ENCODE measurements at places on chromosomes 6 and 20.

DNA sequence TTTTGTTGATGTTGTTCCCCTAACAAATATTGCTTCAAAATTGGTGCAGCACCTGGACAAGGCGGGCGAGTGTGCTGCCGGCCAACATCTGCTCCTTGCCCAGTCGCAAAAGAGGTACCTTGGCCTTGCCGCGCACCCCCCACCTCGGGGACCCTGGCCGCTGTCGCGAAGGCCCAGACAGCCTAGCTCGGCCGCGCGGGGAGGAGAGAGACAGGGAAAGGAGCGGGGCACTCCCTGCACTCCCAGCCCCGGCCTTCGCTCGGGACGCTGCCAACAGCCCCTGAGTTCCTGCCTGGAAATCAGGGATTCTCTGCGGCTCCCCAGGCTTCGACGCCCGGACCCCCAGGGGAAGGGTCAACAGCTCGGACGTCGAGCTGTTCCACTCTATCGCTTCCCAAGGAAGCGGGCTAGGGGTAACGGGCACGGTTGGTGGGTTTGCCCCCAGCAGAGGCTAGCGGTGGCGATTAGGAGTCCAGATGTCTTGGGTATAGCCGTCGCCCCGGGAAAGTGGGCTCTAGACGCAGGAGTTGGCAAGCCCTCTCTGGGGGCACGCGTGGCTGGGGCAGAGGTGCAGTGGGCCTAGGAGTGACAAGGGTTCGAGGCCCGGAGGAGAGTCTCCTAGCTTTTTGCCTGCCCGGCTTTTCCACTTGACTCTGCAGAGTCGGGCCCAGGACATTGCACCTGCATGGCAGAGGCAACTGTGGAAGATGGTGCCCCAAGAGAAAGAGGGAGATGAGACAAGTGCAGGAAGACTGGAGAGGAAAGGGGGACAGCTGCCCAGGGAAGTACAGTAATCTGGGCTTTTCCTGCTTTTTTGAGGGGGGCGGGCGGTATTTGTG is 8.2 kb downstream of the POU3F2 start:
- no peak for DNase-seq

DNA sequence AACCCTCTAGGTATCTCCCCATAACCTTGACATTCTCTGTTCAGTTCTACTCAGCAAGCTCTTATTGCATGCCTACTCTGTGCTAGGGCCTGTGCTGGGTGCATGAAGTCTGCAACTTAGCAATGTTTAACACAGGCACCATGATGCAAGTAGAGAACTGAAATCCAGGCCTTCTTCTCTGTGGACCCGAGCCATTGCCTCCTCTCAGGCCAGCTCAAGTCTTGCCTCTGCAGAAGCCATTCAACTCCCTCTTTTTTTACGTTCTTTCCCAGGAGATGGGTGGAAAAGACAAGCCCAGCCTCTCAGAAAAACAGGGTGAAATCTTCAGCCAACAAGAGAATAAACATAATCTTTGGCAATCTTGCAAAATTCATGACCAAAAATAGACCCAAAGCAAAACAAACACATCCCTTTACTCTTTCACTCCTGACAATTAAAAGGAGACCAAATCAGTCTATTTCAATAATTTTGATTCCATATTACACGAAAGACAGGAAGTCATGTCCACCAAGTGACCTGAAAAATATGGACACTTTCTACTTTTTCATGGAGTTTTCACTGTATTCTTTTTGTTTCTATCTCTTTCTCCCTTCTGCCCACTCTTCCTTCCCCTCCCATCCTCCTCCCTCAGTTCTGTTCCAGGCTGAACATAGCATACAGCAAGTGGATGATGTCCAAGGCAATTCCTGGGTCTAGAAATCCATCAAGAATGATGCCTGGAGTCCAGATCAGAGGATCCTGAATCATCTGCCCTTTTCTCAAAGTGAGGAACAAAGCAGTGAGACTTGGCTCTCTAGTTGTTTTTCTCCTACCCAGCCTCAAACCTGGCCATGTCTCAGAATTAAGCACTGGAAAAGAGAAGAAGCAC is 45.4 kb upstream of the MOCS1 start:
- DNase-seq = no peak

GRCh38 chr6:138647006-138647405 is 126.6 kb upstream of the CCDC28A start:
- no peak for DNase-seq

DNA sequence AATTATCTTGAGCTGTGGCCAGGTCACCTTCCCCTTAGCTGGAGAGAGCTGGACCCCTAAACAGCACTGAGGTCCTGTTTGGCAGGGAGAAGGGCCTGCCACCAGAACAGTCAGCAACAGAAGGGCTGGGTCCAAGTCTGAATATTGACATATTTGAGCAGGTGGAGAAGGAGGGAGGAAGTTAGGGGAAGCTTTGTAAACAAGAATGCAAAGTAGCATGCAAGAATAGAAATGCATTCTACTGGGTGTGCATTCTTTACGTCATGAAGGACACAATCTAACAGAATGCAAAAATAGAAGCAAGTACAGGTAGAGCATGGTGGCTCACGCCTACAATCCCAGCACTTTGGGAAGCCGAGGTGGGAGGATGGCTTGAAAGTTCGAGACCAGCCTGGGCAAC is 100.5 kb downstream of the QRSL1 start:
- no peak for DNase-seq

DNA sequence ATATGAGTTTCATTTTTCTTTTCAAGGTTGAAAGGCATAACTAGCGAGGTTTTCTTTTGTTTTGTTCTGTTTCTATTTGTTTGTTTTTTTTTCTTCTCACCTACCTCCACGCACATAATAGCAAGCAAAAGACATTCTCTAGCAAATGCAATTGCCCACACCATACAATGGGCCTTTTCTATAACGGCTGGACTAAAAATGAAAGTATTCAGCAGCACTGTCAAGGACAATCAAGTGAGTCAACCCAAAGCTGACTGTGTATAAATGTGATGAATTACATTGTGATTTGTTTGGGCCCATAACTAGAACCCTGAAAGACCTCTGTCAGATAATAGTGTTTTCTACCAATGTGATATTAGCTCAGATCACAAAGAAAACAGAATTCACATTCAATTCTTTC is 496.7 kb downstream of the RNF144B start:
- DNase-seq = no peak

GRCh38 chr20:47187450-47188195 is 168.9 kb downstream of the ZMYND8 start:
- DNase-seq = no peak

GRCh38 chr6:142322504-142323198 is 20.8 kb downstream of the ADGRG6 start:
- no peak for DNase-seq

DNA sequence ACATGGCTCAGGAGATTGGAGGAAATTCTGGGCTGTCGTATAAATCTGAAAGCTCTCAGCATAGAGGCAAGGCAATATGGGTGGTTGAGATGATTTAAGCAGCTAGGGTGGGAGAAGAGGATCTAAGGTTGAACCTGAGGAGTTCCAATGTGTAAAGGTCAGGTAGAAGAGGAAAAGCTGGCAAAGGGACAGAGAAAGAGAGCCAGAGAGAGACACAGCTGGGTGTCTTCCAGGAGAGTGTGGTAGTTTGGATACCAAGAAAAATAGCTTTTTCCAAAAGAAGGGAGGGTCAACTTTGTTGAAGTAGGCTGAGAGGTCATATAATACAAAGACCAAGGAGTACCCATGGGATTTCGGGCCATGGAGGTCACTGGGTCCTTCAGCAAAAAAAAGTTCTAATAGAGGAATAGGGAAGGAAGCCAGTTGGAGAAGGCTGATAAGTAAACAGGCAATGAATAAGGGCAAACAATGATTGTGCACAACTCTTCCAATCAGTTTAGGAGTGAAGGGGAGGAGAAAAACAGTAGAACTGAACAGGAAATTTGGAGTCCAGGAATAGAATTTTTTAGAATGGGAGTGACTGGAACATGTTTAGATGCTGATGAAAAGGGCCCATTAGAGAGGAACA is 135.1 kb downstream of the QRSL1 start:
- no peak for DNase-seq

- DNase-seq = no peak
These were observed 12.6 kb downstream of the ID4 start for GRCh38 chr6:19849755-19850154.

Measured in activated CD4-positive, alpha-beta T cell treated with anti-CD3 and anti-CD28 coated beads, Interleukin-2, amount 50 U/mL, for 24 hours (primary cell).